ENCODE measurements at places on chromosomes 7 and 10.

DNA sequence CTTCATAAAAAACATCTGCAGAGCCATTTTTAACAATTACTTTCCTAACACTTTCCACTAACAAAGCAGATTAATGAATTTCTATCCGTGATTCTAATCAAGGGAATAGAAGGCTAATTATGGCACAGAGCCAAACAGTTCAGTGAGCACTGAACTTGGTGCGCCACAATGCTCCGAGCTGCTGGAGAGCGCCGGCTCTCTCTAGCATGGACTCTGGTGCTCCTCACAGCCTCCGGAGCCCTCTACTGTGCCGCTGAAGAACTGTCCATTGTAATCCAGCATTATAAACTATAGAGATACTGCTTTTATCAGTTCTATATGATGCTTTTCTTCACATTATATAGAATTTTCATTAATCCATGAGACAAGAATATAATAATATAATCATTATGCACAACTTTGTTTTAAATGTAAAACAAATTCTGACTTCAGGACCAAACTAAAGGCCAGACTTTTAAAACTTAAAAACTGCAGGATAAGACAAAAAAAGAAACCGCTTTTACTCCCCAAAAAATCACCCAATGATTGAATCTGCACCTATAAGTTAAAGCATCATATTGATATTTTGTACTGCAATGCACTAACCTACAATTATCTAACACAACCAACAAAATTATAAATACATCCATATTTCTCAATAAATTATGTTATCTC is 123.6 kb downstream of the RNF32 start:
- DNase-seq, result peak; percentile 14

GRCh38 chr7:50664937-50665336 is 99.7 kb upstream of the DDC start:
- no peak for DNase-seq

DNA sequence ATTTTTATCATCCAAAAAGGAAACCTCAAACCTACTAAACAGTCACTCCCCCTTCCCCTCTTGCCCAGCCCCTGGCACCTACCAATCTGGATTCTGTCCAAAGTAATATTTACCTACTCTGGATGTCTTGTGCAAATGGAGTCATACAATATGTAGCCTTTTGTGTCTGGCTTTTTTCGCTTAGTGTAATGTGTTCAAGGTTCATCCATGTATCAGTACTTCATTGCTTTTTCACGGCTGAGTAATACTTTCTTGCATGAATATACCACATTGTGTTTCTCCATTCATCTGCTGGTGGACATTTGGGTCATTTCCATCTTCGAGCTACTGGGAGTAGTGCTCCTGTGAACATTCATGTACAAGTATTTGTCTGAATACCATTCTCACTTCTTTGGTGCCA is 113.6 kb downstream of the EEPD1 start:
- DNase-seq, result no peak

- DNase-seq, result no peak
Measured at GRCh38 chr10:2980791-2981360, 86.5 kb upstream of the PFKP start.

DNA sequence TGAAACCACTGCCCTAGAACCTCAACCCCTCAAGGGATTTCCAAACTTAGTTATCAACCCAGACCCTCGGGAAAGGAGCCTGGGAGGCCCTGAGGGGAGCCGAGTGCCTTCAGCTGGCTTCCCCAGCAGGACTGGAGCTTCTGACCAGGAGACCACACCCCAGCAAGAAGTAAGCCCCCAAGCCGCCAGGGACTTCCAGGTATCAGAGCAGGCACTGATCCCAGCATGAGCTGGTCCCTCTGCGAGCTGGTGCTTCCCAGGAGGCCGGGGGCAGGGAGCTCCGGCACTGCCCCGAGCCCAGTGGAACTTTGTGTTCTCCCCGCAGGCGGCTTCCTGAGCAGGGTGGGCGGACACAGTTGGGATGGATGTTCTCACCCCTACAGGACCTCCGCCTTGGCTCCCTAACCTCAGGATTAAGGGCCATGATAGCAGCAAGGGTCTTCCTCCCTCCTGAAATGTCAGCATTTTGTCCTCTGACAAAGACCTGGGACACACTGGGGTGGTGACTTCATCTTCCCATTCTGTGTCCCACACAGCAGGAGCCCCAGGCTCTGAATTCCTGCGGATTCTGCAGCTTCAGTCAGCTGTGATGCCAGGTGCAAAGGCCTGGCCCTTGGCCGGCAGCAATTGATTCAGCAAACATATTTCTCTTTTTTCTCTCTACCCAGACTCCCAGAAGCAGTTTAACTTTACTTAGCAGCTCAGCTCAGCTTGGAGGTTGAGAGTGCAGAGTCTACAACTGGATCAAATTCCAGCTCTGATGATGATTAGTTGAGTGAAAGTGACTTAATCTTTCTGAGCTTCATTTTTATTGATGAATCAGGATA is 11.6 kb downstream of the ATP6V0E2 start:
- no peak for DNase-seq

DNA sequence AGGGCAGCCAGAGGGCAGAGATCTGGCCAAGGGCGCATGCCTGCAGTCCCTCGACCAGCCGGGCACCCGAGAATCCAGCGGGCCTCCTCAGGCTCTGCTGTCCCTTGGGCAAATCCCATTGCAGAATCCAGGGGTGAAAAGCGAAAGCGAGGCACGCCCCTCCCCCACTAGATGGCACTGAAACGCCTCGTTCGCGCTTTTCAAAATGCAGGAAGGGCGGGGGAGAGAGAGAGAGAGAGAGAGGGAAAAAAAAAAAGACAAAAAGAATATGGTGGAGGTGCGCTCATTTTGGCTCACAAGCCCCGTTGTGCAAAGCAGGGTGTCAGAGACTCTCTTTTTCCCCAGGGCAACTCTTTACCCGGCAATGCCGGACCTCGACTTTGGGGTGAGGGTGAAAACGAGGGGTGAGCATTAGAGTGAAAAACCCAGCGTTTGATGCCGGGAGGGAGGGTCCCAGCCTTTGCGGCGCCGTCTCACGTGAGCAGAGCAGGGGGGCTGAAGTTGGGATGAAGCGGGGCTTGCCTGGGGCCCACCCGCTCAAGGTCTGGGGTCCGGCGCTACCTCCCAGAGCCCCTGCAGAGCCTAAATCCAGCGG is 2.5 kb upstream of the TMEM178B start:
- DNase-seq, result no peak

DNA sequence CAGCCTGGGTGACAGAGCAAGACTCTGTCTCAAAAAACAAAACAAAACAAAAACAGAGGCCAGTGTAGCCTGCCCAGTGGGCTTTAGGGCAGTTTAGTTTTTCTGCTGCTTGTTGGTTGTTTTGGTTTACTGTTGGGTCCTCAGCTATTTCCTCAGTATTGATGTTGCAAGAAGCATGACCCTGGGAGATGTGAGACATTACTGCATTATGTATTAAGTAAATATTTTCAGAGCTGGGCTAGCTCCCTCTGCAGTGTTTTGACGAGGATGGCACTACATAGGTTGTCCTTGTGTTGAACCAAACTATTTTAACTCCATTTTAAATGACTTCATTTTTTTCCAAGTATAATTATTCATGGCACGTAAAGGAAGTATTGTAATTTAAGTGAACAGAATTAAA is 4.8 kb downstream of the AKAP9 start:
- no peak for DNase-seq

DNA sequence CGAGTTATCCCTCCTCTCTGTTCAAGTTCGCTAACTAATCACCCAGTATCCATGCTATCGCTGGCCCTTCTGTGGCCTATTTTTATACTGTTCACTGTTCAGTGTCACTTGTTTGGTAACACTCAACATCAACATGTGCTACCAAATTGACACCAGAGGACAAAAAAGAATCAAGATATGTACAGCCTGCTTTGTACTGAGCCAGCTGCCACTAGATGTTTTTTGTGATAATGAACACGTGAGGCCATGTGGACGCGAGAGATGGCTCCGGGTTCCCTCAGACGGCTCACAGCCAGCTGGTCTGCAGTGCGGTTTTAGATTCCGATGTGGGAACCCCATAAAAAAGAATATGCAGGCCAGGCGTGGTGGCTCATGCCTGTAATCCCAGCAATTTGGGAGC is 21.2 kb downstream of the CAV1 start:
- DNase-seq, result no peak

- no peak for DNase-seq
Measured at GRCh38 chr7:111789870-111790269, 227.6 kb upstream of the IMMP2L start.

DNA sequence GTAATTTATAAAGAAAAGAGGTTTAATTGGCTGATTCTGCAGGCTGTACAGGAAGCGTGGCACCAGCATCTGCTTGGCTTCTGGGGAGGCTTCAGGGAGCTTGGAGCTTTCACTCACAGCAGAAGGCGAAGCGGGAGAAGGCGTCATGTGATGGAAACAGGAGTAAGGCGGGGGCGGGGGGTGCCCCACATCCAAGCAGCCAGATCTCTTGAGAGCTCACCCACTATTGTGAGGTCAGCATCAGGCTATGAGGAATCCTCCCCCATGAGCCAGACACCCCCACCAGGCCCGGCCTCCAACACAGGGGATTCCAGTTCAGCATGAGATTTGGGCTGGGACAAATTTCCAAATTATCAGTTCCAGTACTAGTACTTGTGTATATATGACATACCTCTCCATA is 46.2 kb downstream of the WDR37 start:
- DNase-seq, result no peak

DNA sequence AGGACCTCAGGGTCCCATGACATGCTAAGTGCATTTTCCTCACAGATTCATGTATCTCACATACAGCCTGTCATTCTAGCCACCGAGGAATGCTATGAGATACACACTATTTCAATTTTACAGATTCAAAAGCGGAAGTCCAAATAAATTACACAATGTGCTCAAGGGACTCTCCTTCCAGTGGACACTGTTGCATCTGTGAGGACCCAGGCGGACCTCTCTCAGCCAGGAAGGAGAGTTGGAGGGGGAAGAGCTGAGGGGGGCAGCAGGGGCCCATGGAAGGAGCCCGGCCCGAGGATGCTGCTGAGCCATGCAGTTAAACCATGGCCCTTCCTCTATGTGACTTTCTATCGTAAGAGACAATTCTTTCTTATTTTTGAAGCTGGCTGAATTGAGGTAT is 93.6 kb downstream of the VOPP1 start:
- no peak for DNase-seq

DNA sequence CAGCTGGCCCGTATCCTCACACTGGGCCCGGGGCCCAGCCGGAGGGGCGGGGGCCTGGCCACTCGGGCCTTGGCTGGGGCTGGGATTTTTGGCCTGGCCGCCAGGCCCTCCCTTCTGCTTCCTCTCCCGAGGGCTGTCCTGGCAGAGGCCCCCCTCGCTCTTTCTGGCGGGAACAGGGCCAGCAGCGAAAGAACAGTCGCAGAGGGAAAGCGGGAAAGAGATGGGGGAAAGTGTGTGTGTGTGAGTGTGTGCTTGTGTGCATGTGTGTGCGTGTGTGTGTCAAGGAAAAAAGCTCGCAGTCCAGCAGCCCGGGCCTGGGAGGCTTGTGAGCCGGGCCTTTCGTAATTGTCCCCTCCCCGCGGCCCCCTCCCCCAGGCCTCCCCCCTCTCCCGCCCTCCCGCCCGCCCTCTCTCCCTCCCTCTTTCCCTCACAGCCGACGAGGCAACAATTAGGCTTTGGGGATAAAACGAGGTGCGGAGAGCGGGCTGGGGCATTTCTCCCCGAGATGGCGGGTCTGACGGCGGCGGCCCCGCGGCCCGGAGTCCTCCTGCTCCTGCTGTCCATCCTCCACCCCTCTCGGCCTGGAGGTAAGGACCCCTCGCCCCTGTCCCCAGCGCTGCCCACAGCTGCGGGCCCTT is at the start of gene ELN:
Gene ELN (plus strand): TSS at position 491 of the 638 bp plus-strand sequence. CDS start 15 bp downstream, at position 506.
- no peak for DNase-seq

DNA sequence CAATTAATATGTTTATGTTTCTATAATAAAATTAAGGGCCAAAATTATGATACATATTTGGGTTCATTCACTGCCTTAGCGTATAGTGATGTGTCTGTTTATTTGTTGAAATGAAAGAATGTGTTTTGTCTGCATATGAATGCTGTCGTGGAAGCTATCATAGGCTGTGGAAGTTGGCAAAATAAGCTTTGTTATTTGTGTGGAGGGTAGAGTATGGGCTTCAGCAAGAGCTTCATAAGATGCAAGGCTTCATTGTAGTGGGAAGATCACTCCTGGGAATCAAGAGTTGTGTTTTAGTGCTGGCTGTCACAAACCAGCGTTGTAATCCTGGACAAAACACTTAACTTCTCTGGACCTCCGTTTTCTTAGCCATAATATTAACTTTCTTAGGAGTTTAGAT is 2.5 kb downstream of the SLK start:
- DNase-seq, result no peak

DNA sequence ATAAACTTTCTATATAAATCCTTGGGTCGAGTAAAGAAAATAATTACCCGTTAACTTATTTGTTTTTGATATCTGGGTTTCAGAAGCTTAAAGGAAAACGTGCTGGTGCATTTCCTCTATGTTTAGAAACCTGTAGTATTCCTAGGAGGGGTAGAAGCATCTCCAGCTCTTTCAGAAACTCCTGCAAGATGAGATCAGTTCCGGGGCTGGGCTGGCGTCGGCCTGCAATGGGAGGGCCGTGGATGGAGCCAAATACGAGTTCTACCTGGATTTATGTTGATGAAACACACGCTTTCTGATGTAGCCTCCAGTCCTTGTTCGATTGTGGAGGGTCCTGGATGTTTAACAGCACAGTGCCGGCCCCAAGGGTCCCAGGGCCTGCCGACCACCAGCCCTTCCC is 35.8 kb upstream of the DIP2C start:
- DNase-seq, result no peak

GRCh38 chr7:15851201-15851600 is 164.7 kb upstream of the MEOX2 start:
- no peak for DNase-seq
